ENCODE measurements at places on chromosomes 4 and X.

GRCh38 chr4:17805580-17806155, 4.9 kb downstream of the DCAF16 start:
- DNase-seq, result no peak

- DNase-seq, result no peak
Observed at GRCh38 chrX:107674480-107675364, 46.4 kb downstream of the PRPS1 start.

DNA sequence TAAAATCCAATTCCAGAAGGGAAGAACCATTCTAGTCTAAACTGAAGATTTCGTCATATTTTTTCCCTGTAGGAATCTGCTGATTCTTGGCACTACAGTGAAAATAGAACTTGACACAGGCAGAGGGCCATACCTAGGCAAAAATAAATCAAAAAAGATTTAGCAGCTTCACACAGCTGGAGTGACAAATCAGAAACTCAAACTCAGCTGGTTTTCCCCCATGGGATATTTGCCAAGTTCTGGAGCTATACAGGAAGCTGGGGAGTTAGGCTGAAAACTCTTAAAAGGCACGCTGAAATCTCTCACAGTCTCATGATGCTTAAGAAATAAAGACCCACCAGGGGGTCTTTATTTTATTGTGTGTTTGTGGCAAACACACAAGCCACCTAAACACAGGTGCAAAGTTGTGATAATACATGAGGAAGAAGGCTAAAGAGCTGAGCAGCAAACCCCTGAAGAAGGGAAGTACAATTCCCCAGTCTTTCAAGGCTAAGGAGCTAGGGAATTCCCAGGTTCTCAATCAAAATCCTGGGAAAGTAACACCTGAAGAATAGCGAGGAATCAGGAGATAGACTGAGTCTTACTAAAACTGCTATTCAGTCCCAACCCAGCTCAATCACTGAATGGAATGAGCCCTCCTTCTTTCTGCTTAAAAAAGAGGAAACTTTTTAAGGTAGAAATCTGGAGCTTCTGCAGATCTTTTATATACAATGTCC, 32.1 kb upstream of the BEND2 start:
- DNase-seq, result no peak

DNA sequence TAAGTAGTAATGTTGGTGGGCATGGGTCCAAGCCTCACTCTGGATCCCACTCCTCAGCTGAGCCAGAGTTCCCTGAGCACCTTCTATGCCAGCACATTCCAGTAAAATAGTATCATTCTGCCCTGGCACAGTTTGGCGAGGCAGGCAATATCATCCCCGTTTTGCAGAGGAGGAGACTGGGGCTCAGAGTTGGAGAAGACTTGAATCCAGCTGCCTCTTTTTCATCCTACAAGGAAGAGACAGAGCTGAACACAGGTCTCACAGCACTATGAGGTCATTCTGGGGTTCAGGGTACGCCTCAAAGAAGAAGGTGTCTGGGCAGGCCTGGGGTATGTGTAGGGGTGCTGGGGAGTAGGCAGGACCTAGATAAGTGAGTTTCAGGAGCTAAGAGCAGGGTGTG, 103.9 kb upstream of the STX18 start:
- no peak for DNase-seq

DNA sequence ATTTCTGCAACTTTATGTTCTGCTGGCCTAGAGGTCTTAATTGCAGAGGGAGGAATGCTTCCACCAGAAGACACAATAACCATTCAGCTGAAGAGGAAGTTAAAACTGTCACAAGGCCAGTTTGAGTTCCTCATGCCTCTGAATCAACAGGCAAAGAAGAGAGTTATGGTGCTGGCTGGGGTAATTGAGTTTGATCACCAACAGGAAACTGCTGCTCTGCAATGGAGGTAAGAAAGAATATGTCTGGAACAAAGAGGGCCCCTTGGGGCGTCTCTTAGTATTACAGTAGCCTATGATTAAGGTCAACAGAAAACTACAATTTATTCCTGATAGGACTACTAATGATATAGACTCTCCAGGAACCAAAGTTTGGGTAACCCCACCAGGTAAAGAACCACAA, 744.0 kb downstream of the FSTL5 start:
- DNase-seq, result peak; percentile 2

DNA sequence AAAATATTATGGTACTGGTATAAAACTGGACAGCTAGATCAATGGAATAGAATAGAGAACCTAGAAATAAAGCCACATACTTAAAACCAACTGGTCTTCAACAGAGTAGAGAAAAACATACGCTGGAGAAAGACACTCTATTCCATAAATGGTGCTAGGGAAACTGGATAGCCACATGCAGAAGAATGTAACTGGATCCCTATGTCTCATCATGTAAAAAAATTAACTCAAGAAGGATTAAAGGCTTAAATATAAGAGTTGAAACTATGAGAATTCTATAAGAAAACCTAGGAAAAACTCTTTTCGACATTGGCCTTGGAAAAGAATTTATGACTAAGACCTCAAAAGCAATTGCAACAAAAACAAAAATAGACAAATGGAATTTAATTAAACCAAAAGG, 114.6 kb downstream of the PCDH18 start:
- no peak for DNase-seq
